ENCODE measurements at places on chromosomes 6 and 20. TPM values are rescaled to one million over a fixed set of nuclear protein-coding genes. Genes with fewer than 3 reads are reported as not detected.

Gene VGLL2
- not detected for total RNA-seq

Gene CFB
- total RNA-seq = 32.6 TPM

Gene TRIM15
- total RNA-seq = not detected

Gene LAMA2
- total RNA-seq = 95.2 TPM

Gene PRPH2
- not detected for total RNA-seq

Gene FGD2
- 10.3 TPM for total RNA-seq
